ENCODE measurements at places on chromosomes 6 and 20.

DNA sequence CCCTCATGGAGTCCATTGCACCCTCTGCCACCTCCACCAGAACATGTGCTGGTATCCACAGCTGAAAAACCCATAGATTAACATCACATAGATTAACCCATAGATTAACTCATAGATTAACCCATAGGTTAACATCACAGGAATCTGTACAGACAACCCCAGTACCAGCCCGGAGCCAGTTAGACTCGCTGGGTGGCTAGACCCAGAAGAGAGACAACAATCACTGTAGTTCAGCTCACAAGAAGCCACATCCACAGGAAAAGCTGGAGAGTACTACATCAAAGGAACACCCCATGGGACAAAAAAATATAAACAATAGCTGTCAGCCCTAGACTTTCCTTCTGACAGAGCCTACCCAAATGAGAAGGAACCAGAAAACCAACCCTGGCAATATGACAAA is 25.1 kb downstream of the SERPINB9 start:
- DNase-seq = no peak

- DNase-seq = no peak
Measured at GRCh38 chr6:99492092-99492491, 23.1 kb downstream of the USP45 start.

DNA sequence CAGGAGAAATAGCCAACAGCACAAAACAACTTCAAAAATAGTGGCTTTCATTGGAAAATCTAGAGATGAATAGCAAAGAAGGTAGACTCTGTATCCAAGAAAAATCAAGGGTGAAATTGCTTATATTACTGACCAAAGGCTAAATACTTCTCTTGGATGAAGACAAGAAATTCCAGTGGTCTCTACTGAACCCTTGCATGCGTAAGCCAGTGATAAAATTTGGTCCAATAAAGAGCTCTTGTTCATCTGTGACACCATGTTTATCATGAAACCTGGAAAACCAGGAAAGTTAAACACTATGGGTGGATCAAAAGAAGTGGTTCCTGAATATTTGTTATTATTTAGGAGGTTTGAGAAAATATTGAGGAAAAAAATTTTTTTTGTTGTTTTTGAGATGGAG is 25.6 kb upstream of the SASH1 start:
- DNase-seq = no peak

DNA sequence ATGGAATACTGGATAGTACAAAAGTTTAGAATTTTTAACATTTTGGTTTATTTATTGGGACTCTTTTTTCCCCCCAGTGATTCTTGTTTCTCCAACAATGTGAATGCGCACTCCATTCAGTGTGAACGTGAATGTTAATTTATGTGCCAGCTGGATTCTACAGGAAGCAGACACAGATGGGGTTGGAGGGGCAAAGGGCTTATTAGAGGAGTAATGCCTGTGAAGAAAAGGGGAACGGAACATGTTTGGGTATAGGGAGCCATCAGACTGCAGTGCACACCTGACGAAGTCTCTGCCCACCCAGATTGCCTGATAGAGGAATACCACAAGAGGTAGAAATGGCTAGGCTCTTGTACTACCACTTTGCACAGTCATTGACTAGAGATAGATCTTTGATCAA is 48.2 kb downstream of the PTPRA start:
- DNase-seq = no peak

GRCh38 chr20:58308680-58309527 is 611 bp upstream of the RAB22A start:
- peak; percentile 82 for DNase-seq

GRCh38 chr6:159212028-159212427 is 42.8 kb downstream of the FNDC1 start:
- no peak for DNase-seq

DNA sequence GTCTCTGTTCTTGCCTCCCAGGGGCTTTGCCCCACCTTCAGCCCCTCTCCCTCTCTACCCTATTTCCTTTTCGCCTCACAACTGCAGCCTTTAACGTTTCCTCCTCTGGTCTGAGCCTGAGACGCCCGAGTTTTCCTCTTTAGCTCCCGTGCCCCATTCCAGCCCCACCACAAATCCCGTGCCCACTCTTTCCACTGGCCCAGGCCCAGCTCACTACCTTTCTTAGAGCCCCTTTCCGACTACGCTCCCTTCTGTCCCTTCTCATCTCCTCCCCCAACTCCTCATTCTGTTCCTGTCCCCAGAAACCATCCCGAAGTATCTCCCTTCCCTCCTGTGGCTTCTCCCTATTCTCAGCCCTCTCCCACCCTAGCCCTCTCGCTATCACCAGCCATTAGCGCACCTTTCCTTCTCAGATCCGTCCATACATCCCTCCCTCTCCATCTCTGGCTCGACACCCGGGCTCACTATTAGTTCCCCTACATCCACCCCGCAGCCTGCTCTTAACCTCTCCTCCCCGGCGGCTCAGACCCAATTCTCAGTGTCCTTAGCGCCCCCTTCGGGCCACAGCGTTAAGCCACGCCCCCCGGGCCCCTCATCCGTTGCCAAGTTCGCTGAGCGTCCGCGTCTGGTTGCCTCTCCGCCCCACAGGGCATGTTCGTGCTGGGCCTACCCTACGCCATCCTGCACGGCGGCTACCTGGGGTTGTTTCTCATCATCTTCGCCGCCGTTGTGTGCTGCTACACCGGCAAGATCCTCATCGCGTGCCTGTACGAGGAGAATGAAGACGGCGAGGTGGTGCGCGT is 2.7 kb downstream of the SLC32A1 start:
- no peak for DNase-seq

DNA sequence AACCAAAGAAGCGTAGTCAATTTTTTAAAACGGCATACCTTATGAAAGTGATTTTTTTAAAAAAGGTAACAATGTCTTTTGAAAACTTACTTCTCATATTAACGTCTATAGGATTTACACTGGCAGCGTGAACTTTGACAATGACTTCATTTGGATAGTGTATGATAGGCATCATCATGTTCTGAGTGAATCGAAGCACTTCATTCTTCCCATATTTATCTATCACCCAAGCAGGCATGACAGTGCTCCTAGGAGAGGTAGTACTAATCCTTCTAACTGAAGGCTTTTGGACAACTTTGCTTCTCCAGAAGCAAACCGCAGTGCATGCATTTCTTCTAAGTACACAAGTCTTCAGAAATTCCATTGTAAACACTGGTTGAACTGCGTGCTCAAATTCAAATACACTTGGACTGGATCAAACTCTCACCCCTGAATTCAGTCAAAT is 618 bp downstream of the RTN4IP1 start:
- DNase-seq = no peak

DNA sequence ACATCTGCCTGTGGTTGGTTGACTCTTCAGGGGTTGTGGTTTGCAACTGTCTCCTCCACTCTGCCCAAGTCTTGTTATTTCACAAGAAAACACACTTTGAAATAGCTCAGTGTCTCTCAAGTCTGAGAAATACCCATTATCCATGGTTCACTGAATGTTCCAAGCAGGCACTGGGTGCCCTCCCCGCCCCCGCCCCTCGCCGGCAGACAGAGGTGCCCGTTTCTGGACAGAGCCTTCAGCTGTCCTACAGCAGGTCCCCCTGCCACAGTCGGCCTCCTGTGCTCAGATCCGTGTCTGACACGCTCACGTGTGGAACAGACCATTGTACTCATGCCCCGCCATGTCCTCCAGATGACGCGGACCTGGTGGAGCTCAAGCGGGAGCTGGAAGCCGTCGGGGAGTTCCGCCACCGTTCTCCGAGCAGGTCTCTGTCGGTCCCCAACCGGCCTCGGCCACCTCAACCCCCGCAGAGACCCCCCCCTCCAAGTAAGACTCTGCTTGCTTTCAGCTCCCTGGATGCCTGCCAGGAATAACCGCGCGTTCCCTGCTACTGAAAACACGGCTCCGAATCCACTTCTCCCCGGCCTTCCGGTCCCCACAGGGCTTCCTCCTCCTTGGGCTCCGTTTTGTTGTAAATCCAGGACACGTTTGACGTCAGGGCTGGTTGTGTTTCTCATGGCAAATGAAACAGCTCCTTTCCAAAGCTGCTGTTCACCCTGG is 81.4 kb downstream of the SERAC1 start:
- DNase-seq = no peak

GRCh38 chr6:145850671-145851070 is 36.1 kb upstream of the FBXO30 start:
- DNase-seq = no peak

GRCh38 chr20:45944151-45944964 is 9.9 kb downstream of the PCIF1 start:
- DNase-seq = no peak

GRCh38 chr6:133410638-133411435 is 169.7 kb downstream of the EYA4 start:
- peak; percentile 34 for DNase-seq

DNA sequence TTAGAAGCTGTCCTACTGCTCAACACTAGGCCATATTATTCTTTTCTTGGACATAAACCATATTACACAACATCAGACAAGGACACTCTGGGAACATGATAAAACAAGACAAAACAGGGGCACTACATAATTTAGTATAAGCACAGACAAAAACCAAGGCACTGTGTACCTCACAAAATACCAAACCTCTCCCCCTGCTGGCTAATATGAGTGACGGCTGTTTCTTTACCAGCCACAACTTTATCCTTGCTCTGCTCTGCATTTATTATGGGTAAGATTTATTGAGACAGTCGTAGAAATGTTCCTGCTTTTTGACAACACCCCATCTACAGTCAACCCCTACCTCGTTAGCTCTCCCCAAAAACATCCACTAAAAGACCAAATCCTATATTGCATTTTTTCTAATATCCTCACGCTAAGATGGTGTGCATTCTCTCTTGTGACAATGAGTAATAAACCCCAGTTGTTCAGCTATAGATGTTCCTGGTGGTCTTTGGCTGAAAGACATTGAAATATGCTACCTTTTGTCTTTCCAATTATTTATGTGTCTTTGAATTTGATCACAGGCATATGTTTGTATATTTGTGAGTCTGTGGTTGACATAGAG is 23.8 kb upstream of the POLR1H start:
- DNase-seq = peak; percentile 50

- DNase-seq = no peak
Measured at GRCh38 chr6:35368038-35368887, 25.9 kb downstream of the PPARD start.

GRCh38 chr6:125812394-125813292 is 21.9 kb downstream of the NCOA7 start:
- DNase-seq = no peak

- DNase-seq = no peak
Measured at GRCh38 chr20:59207235-59207634, 43.6 kb downstream of the ZNF831 start.

- DNase-seq = peak; percentile 31
Measured at GRCh38 chr6:135002229-135002844, 52.3 kb downstream of the HBS1L start.

DNA sequence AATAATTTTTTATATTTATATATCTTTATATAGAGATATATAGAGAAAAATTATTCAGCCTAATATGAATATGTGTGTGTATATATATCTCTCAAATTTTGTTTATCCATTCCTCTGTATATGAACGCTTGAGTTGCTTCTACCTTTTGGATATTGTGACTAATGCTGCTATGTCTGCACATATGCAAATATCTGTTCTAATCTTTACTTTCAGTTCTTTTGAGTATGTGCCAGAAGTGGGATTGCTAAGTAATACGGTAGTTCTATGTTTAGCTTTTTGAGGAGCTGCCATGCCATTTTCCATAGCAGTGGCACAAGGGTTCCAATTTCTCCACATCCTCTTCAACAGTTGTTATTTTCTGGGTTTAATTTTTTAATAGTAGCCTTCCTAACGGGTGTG is 72.8 kb upstream of the CEP85L start:
- no peak for DNase-seq

GRCh38 chr6:12478921-12479320 is 188.8 kb downstream of the EDN1 start:
- DNase-seq = no peak

- DNase-seq = no peak
Measured at GRCh38 chr6:119676961-119677360, 327.4 kb upstream of the MAN1A1 start.

DNA sequence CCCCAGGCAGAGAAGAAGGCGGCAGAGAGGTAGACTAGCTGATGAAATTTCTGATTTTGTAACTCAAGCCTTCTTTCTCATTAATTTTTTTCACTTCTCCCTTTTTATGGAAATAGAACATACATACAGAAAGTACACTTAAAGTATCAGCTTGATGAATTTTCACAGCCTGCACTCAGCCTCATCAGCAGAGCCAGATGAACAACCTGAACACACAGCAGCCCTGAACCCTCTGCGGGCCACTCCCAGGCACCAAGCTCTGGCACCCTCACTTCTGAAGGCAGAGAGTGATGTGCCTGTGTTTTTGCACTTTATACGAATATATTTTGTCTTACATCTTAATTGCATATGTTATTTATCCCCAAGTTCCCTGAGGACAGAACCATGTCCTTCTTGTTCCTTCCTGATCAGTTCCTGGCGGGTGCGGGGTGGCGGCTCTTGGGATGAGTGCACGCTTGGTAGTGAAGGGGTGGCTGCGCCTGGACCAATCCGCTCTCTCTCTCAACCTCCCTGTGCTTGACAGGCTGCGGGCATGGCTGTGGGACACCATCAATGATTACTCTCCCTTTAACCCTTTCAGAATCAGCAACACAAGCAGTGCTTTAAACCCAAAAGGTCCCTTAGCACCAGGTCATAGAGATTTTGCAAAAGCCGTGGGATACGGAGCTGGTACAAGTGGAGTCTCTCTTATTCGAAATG is 34.8 kb upstream of the AFDN start:
- no peak for DNase-seq

DNA sequence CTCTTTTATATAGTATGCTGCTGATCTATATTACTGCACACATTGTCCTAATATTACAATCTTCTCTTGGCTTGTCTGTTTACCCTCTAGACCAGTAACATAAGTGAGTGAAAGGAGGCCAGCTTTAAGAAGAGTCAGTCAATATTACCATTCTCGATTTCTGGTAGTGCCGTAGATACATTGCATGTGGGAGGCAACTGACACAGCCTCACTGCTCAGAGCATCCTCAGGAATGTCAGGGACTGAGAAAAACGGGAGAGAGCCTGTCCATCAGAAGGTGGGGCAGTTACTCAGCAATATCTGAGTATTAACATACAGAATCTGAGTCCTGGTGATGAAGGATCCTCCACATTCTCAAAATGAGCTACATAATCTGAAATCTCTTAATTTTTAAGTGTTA is 259.9 kb downstream of the GJA1 start:
- no peak for DNase-seq

GRCh38 chr6:125191916-125192609 is 38.5 kb downstream of the TPD52L1 start:
- peak; percentile 83 for DNase-seq

GRCh38 chr6:49457771-49458170 is 5.3 kb downstream of the MMUT start:
- no peak for DNase-seq

- DNase-seq = no peak
Measured at GRCh38 chr6:52588087-52588709, 11.3 kb upstream of the TRAM2 start.

GRCh38 chr20:41173161-41173721 is 35.9 kb downstream of the PLCG1 start:
- peak; percentile 83 for DNase-seq

- DNase-seq = no peak
Measured at GRCh38 chr6:715709-716491, 23.0 kb upstream of the EXOC2 start.

GRCh38 chr20:15196547-15197255 is 859.3 kb upstream of the FLRT3 start:
- no peak for DNase-seq

- DNase-seq = no peak
Measured at GRCh38 chr20:39631557-39631956, 669.4 kb downstream of the DHX35 start.
